ENCODE measurements at places on chromosomes 12 and 14.

DNA sequence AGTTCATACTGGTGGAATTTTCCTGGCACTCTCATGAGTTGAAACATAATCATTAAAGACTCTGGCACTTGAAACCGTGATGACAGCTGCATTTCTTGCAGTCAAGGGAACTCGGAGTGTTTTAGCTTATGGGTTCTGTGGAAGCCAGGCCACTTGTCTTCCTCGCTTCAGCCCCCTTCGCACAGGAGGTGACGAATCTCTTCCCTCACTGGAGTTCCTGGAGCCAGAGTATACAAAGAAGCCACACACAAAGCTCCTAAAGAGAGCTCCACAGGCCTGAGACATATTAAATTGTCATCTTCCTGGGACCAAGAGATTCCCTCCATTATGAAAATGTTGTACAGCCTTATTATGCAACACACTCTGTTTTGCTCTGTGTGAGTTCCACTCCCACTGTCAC, 964.1 kb downstream of the TMEM121 start:
- no peak for DNase-seq

DNA sequence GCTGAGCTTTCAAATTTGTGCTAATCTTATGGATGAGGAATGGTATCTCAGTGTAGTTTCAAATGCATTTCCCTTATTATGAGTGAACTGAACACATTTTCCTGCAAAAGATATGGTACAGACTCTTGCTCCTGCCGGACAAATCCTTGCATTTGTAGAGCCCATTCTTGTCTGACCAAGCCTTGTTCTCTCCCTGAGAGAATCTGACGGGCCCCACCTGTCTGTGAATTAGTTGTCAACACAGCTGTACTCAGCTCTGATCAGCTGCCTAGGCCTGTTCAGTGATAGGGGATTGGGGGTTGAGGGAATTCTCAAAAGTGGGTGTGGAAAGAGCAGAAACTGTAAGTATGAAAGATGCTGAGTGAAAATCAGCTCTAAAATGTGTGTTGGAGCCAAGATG, 42.8 kb upstream of the SCN8A start:
- DNase-seq = no peak

DNA sequence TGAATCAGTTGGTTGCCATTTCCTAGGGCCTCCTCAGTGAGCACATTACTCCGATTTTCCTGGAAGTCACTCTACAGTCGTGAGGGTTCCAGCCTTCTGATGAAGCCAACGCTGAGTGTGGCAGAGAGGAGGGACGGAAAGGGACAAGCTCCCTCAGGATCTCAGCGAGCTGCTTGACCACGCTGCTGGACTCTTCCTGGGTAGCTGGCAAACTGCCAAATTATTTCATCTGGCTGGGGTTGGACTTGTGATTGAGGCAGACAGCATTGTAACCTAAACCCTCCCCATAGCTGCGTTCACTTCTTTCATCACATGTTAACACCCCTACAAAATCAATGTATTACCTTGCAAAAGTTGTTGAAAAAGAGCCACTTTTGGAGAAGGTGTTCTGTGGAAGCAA, 69.6 kb upstream of the CHST11 start:
- DNase-seq = no peak

DNA sequence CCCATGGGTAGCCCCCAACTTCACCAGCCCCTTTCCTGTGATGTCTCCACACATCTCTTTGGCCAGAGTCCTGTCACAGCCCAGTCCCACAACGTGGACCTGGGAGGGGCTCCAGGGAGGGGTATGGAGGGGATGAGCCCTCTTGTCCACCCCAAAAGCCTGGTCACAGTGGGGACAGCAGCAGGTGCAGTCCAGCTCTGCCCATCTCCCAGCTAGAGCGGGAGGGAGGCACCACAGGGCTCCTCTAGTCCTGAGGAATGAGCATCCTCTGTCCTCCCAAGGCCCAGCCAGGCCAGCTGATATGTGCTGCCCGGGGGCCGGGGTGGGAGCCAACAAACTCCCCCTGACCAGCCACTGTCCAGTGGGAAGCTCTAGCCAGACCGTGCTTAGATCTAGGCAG, 43.5 kb upstream of the EIF5 start:
- no peak for DNase-seq

- no peak for DNase-seq
Observed at GRCh38 chr14:33527023-33527634, 423.7 kb downstream of the EGLN3 start.

GRCh38 chr14:106294324-106294723, 767.9 kb downstream of the TMEM121 start:
- no peak for DNase-seq

DNA sequence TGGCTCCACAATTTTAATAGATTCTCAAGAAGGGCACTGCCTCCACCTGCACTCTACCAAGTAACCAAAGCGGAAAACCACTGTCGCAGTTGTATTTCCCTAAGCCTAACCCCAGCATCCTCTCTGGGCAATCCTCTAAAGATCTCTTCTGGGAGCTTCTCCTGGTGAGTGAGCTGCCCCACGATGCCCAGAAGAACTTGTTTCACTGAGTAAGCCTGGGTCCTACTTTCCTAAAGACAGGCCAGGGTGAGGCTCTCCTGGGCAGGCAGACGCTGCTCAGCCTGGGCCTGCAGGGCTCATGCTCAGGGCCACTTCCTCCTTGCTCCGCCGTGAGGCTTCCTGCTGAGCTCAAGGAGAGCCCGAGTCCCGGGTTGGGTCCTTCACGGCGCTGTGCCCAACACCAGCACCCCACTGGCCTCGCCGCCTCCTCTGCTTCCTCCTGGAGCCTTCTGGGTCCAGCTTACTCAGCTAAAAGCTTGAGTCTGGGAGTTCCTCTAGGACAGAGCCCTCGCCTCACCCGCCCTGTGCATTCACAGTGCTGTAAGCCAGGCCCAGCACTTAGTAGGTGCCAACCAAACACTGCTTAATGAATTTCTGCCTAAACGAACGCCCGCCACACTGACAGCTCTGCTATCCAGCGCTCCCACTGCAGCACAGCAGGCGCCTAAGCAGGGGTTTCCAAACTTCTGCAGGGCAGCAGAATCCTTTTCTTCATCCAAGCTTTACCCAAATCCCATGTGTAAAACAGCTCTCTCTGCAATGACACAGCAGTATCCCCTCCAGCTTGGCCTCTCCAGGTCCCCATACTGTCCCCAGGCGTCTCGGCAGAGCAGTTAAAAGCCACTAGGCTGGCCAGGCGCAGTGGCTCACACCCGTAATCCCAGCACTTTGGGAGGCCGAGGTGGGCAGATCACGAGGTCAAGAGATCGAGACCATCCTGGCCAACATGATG, 5.7 kb downstream of the RAB35 start:
- DNase-seq = no peak

DNA sequence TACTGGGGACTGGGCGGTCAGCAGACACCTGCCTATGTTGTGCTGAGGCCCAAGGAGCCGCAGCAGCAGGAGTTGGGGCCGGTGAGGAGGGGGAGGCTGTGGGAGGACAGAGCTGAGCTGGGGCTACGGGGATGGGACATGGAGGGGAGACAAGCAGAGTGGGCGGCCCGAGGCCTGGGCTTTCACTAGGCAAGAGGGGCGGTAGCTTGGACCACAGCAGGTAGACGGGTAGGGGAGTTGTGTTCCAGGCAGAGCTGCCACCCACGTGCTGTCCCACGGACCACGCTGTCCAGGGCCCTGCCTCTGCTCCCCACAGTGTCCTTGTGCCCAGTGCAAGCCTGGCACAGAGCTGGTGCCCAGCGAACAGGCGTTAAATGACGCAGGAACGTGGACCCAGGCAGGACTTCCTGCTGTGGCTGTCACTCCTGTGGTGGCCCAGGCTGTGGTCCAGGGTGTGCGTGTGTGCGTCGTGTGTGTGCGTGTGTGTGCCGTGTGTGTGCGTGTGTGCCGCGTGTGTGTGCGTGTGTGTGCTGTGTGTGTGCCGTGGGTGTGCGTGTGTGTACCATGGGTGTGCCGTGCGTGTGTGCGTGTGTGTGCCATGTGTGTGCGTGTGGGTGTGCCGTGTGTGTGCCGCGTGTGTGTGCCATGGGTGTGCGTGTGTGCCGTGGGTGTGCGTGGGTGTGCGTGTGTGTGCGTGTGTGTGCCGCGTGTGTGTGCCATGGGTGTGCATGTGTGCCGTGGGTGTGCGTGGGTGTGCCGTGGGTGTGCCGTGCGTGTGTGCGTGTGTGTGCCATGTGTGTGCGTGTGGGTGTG, 6.8 kb downstream of the CEP170B start:
- DNase-seq = no peak

DNA sequence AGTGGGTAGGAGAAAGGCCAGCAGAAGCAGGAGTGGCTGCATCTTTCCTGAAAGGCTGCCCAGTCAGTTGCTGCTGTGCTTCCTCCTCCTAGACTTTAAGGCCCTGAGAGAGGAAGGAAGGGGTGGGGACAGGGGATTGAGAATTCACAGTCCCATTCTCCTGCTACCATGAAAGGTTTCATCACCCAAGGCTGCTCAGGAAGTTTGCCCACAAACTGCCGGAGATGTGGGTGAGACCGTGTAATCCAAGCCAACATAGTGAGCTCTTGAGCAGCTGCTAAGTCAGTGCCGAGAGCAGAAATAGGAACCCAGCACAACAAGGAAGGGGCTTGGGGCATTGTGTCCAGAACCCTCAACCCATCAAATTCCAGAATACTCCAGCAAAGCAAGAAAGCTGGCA, at the start of gene CTSG:
Gene CTSG, minus strand, starts transcription at position 69 of the 400 bp plus-strand sequence. Its CDS starts 27 bp downstream, at position 42.
- DNase-seq = no peak

DNA sequence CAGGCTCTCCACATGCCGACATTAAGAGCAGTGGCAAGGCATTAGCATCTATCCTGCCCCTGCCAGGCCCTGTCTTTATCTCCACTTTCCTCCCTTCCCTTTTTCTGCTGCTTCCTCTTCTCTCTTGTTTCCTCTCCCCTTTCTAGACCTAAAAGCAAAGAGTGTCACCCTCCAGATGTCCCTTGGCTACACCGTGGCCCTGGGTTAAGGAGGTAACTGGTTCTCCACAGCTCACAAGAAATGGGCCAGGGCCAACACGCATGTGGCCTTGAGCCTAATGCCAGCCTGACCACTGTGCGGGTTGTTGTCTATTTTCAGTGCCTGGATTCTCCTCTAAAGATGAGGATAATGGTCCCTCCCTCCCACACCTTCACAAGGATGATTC, 41.7 kb upstream of the DDX11 start:
- no peak for DNase-seq

GRCh38 chr12:26044007-26044394, 80.8 kb downstream of the BHLHE41 start:
- no peak for DNase-seq

- no peak for DNase-seq
Observed at GRCh38 chr12:1911598-1912575, 6.6 kb downstream of the CACNA2D4 start.

DNA sequence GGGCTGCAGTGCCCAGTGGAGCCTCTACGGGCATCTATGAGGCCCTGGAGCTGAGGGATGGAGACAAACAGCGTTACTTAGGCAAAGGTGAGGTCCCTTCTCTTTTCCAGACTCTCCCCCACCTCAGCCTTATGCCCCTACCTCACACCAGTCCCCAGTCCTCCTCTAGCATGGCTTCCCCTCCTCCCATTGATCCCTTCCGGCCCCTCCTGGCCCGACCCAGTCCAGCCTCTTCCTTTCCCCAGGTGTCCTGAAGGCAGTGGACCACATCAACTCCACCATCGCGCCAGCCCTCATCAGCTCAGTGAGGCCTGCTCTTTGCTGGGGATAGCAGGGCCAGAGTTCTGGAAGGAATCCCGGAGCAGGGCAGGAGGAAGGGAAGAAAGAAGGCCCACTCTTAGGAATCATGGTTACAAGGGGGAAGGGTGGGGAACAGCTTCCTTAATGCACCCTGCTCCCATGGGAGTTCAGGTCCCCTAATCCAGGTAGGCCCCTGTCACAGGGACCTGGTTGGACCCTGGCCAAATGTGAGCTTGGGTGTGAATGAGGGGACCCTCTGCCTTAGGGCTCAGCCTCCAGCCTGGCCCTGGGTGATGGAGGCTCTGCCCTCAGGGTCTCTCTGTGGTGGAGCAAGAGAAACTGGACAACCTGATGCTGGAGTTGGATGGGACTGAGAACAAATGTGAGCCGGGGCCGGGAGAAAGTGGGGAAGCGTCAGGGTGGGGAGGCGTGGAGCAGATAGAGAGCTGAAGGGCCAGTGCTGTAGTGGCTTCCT, 2.2 kb downstream of the ENO2 start:
- no peak for DNase-seq

- DNase-seq = no peak
Observed at GRCh38 chr12:89059721-89060541, 292.4 kb downstream of the DUSP6 start.

DNA sequence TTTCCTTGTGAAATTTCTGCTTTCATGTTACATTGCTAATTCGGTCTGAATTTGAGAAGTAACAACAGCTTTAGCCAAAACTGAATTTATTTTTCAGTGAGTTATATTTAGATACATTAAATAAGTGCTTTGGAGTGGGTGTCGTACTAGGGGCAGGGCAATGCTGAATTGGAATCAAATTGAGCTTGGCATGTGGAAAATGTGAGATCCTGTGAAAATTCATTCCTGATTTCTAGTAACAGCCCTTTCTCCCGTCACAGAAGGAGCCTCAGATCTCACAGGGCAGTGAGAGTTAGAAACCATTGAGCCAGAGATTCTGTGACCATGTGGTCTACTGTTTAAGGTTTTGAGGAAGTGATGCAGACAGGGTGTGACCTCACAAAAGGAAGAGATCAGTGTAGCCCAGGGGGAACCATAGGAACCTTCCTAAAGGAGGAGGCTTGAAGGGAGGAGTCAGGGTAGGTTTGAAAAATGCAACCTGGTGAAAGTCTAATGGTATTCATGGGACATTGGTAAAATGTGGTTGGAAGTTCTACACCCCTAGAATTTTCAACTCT, 1136.8 kb downstream of the AACS start:
- DNase-seq = no peak

- DNase-seq = no peak
Observed at GRCh38 chr14:39592116-39592789, 160.0 kb upstream of the FBXO33 start.

GRCh38 chr14:36515896-36516718, 3.9 kb downstream of the NKX2-1 start:
- no peak for DNase-seq

GRCh38 chr12:26017484-26018211, 59.2 kb downstream of the RASSF8 start:
- DNase-seq = no peak

All from stimulated activated CD4-positive, alpha-beta T cell treated with anti-CD3 and anti-CD28 coated beads, Interleukin-1b, Interleukin-23, amount 100 ng/mL, for 4 hours (primary cell).